ENCODE measurements at places on chromosomes 3 and 15. TPM values are rescaled to one million over a fixed set of nuclear protein-coding genes. Genes with fewer than 3 reads are reported as not detected.

Gene CCK
- total RNA-seq = 6.9 TPM

DNA sequence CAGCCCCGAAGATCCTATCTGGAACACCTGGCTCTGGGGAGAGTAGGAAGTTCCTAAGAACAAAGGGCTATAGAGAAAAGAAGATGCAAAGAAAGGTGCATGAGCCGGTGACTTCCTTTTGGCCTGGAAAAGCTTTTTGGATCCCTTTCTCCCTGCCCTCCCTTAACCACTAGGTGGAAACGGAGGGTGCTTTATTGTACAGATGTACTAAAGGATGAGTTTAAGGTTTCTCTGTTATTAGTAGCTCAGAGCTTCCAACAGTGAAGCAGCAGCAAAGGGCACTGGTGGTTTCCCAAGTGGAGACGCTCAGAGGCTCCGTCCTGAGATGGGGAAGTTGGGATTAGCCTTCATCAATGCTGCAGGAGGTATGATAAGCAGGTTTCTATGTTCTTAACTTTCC lies 5.9 kb upstream of the ADGRG7 start:
- no peaks in the 10 kb centered on the region for H3K4me1 ChIP-seq
- DNase-seq = no peak
- no peaks in the 10 kb centered on the region for H3K36me3 ChIP-seq
- H3K27me3 ChIP-seq = no peaks in the 10 kb centered on the region
- no peak overlapping the region for H3K27ac ChIP-seq

Gene GOLGA8T
- total RNA-seq = not detected

DNA sequence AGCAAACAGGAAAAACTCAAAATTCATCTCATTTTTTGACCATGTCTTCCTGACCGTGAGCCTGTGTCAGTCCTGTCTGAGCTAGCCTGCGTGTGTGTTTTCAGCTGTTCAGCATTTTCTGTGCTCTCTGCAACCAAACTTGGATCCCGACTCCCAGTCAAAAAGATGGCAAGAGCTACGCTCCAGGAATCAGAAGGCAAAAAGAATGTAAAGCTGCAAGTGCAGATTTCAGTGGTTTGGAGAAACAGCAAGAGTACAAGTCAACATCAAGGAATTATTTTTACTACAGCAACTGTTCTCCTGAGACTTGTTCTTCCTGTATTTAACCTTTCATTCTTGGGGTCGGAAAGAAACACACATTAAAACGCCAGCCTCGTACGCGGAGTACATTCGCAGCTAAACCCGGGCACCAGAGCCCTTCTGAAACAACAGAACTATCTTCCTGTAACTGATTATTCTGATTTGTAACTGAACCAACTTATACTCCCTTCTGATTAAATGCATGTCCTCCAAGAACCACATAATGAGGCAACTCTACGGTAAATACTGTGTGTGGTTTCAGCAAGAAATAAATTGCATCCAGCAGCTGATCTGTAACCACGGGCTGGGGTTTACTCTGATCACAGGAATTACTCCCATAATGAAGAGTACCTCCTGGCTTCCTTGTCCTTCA lies 107.4 kb downstream of the LRIG1 start:
- peaks cover 31% of the 10 kb centered on the region for H3K36me3 ChIP-seq
- peak; percentile 44 for DNase-seq
- H3K4me1 ChIP-seq = no peaks in the 10 kb centered on the region
- H3K27ac ChIP-seq = peak overlapping the region; percentile 82

DNA sequence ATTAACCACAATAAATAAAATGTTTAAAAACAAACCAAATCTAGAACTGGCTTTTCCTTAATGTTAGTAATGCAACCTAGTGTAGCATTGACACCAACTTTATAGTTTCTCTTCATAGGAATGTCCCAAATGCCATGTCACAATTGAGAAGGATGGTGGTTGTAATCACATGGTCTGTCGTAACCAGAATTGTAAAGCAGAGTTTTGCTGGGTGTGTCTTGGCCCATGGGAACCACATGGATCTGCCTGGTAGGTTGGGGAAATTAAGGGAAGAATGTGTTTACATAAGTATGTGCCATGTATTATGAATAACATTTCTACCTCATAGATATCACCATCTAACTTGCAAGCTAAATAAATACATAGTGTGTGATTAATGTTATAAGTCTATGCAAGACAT lies 84.4 kb upstream of the GOLGA6B start:
- DNase-seq = no peak
- no peaks in the 10 kb centered on the region for H3K4me1 ChIP-seq
- H3K4me3 ChIP-seq = no peak overlapping the region
- no peak overlapping the region for H3K27ac ChIP-seq
- no peaks in the 10 kb centered on the region for H3K27me3 ChIP-seq

Gene LRRC57
- total RNA-seq = 24.6 TPM

Data from sigmoid colon (tissue), 7 donors.